ENCODE measurements at places on chromosomes 1 and 21. TPM values are rescaled to one million over a fixed set of nuclear protein-coding genes. Genes with fewer than 3 reads are reported as not detected.

The SAMSN1 gene
- 56.3 TPM for polyA plus RNA-seq

The CFHR4 gene
- polyA plus RNA-seq: not detected

The BGLAP gene
- polyA plus RNA-seq: not detected

The PM20D1 gene
- polyA plus RNA-seq: 1.4 TPM

The SLC25A34 gene
- polyA plus RNA-seq: not detected

The PHF13 gene
- 2.1 TPM for polyA plus RNA-seq

The SMYD2 gene
- 77.9 TPM for polyA plus RNA-seq

The HSPA13 gene
- polyA plus RNA-seq: 16.3 TPM

The NUF2 gene
- 0.67 TPM for polyA plus RNA-seq

DNA sequence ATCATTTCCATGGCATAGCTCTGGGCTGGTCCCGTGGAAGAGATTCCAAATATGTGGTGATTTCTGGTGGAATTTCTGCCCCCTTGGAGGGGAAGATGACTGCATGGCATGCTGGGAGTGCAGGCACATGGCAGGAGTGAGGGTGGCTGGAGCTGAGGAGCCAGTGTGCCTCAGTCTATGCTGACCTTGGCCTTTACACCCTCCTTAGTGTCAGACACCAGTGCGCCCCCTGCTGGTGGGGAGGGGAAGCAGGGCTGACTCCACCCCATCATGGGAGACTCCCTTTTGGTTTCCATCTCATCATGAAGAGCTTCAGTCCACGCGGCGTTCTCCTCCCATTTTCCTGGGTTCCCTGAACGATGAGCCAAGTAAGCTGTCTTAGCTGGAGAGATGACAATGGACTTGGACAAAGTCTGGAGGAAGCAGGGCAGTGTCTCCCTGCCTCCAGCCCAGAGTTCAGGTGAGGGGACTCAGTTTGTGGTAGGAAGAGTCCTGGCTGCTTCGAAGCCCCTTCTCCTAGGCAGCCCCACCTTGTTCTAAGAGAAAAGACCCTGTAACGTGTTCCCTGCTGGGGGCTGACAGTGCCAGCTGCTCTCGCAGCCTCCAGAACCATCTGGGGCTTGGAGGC lies 10.3 kb downstream of the ALX3 start:
- peaks cover 21% of the 10 kb centered on the region for H3K36me3 ChIP-seq
- peak; percentile 68 for DNase-seq
- no peaks in the 10 kb centered on the region for H3K4me1 ChIP-seq
- no peak overlapping the region for H3K27ac ChIP-seq
- H3K4me3 ChIP-seq: no peak overlapping the region

GRCh38 chr1:48776393-48777218 lies at the start of gene BEND5:
Gene BEND5 (minus strand): TSS chr1:48776891. CDS start chr1:48776831, 60 bp downstream.
- H3K36me3 ChIP-seq: no peaks in the 10 kb centered on the region
- no peaks in the 10 kb centered on the region for H3K4me1 ChIP-seq
- no peak within 1 kb of the TSS for H3K4me3 ChIP-seq

GRCh38 chr21:28111151-28111619 lies 881.5 kb downstream of the LTN1 start:
- H3K27me3 ChIP-seq: no peaks in the 10 kb centered on the region
- H3K4me3 ChIP-seq: no peak overlapping the region
- H3K4me1 ChIP-seq: no peaks in the 10 kb centered on the region
- no peak overlapping the region for H3K27ac ChIP-seq
- DNase-seq: no peak
- no peaks in the 10 kb centered on the region for H3K36me3 ChIP-seq

DNA sequence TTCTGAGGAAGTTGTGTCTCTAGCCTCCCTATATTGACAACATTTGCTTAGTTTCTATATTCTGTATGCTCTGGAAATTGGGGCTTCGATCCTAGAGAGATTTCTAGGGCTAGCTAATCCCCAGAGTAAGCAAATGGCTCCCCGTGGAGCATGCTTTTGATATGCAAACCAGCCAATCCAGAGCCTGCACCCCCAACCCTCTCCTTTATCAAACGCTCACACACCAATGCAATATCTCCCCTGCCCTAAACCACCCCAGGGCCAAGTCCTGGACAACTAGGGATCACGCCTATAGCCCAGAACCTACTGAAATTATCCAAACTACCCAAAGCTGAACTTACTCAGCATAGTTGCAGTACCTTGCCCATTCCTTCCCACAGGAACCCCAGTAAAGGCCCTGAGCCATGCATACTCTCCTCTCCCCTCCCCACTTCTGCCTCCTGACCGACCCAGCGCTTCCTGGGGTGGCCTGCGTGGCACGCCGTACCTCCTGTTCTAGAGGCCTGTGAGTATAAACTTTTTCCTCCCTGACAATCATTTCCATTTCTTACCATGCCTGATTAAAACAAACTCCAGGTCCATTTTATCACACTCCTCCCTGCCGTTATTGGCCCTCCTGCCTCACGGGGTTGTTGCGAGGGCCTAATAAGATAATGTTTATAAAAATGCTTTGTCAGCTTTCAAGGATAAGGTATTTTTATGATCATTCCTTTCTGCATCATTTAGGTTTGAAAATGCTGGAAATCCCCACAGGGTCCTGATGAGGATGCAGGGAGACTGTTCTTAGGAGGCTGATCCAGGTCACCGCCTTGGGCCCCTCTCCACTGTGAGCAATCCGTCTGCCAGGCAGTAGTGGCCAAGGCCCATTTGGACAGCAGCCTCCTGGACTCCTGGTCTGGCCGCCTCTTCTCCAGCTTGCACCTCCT lies 102.7 kb downstream of the TENT5C start:
- no peak overlapping the region for H3K4me3 ChIP-seq
- no peak overlapping the region for H3K27ac ChIP-seq
- no peak for DNase-seq

DNA sequence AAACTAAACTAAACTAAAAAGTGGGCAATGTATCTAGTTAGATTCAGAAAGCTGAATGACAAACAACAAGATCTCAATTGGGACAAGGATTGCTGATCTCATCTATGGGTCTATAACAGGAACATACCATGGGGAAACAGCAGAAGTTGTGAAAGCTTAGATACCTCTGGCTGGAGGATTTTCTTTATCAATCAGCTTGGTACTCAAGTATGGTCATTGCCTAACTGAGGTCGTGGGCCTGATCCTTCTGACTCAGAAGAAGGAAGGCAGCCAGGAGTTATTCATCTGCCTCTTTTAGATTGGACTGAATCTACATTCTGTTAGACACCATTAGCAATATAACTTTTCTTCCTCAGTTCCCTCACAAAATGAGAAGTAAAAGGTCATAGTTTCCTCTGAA lies 39.7 kb downstream of the DNTTIP2 start:
- no peak overlapping the region for H3K4me3 ChIP-seq
- DNase-seq: no peak
- peaks cover 7% of the 10 kb centered on the region for H3K4me1 ChIP-seq
- no peaks in the 10 kb centered on the region for H3K27me3 ChIP-seq
- no peak overlapping the region for H3K27ac ChIP-seq

- H3K4me3 ChIP-seq: no peak overlapping the region
- H3K4me1 ChIP-seq: no peaks in the 10 kb centered on the region
- no peaks in the 10 kb centered on the region for H3K27me3 ChIP-seq
- no peaks in the 10 kb centered on the region for H3K36me3 ChIP-seq
- no peak overlapping the region for H3K27ac ChIP-seq
- DNase-seq: no peak
These were observed 22.3 kb upstream of the PTGFR start for GRCh38 chr1:78468521-78468920.

GRCh38 chr1:225378880-225379279 lies 49.0 kb downstream of the LBR start:
- no peaks in the 10 kb centered on the region for H3K36me3 ChIP-seq
- H3K4me3 ChIP-seq: no peak overlapping the region
- no peaks in the 10 kb centered on the region for H3K27me3 ChIP-seq
- DNase-seq: no peak
- no peak overlapping the region for H3K27ac ChIP-seq

GRCh38 chr1:27569088-27569460 lies 34.9 kb downstream of the AHDC1 start:
- H3K4me1 ChIP-seq: peaks cover 21% of the 10 kb centered on the region
- DNase-seq: peak; percentile 21
- no peaks in the 10 kb centered on the region for H3K27me3 ChIP-seq
- H3K36me3 ChIP-seq: no peaks in the 10 kb centered on the region
- peak overlapping the region; percentile 60 for H3K27ac ChIP-seq

DNA sequence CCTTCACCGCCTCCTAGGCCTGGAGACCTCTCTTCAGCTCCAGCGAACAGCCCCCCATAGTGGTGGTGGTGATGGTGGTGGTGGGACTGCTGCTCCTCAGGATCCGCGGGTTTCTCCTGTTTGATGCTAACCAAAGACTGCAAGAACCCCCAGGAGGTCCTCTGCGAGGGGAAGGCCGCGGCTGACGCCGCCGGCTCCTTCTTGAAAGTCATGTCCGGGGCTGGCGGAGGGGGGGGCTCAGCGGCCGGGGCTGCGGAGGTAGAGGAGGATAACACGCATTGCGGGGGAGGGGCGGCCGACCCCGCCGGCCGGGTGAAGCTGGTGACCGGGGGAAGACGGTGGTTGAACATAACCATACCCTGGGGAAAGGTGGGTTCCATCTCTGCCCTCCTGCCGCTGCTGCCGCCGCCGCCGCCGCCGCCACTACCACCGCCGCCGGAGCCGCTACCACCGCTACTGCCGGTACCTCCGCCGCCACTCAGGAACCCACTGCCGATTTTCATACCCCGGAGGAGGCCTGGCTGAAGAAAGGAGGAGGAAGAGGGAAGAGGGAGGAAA lies 554 bp downstream of the ZNF281 start:
- peak overlapping the region; percentile 88 for H3K27ac ChIP-seq
- no peaks in the 10 kb centered on the region for H3K36me3 ChIP-seq
- no peaks in the 10 kb centered on the region for H3K27me3 ChIP-seq
- DNase-seq: no peak

GRCh38 chr1:116024626-116025025 lies 48.3 kb downstream of the SLC22A15 start:
- no peak overlapping the region for H3K4me3 ChIP-seq
- H3K27ac ChIP-seq: no peak overlapping the region
- DNase-seq: no peak
- no peaks in the 10 kb centered on the region for H3K36me3 ChIP-seq
- H3K4me1 ChIP-seq: no peaks in the 10 kb centered on the region

- no peaks in the 10 kb centered on the region for H3K36me3 ChIP-seq
- H3K4me3 ChIP-seq: no peak overlapping the region
- DNase-seq: no peak
These were observed 60.1 kb upstream of the ASB17 start for GRCh38 chr1:75992312-75992711.

- no peak for DNase-seq
- no peaks in the 10 kb centered on the region for H3K4me1 ChIP-seq
- no peak overlapping the region for H3K27ac ChIP-seq
- H3K27me3 ChIP-seq: no peaks in the 10 kb centered on the region
- H3K4me3 ChIP-seq: no peak overlapping the region
These were observed 34.5 kb downstream of the HMGB4 start for GRCh38 chr1:33898406-33898805.

- no peak for DNase-seq
- no peaks in the 10 kb centered on the region for H3K4me1 ChIP-seq
- no peak overlapping the region for H3K27ac ChIP-seq
- no peaks in the 10 kb centered on the region for H3K27me3 ChIP-seq
These were observed 105.7 kb downstream of the PRDM16 start for GRCh38 chr1:3174487-3175247.

DNA sequence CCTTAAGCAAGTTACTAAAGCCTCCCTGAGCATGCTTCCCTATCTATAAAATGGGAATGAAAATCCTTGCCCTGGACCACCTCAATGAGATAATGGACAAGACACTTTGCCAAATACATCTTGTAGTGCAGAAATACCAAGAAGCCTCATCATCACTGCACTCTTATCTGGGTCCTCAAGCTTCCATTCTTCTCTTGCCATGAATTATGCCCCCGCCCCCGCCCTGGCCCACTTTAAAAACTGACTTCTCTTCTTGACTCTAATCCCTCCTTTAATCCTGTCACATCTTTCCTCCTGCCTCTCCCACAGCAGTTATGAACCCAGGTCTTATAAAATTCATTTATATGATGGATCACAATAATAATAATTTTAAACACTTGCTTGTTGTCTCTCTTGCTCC lies 14.8 kb downstream of the ARHGEF11 start:
- no peak overlapping the region for H3K27ac ChIP-seq
- H3K27me3 ChIP-seq: no peaks in the 10 kb centered on the region

GRCh38 chr1:30172299-30172694 lies 551.1 kb downstream of the MATN1 start:
- H3K27me3 ChIP-seq: no peaks in the 10 kb centered on the region
- no peaks in the 10 kb centered on the region for H3K36me3 ChIP-seq
- no peaks in the 10 kb centered on the region for H3K4me1 ChIP-seq

DNA sequence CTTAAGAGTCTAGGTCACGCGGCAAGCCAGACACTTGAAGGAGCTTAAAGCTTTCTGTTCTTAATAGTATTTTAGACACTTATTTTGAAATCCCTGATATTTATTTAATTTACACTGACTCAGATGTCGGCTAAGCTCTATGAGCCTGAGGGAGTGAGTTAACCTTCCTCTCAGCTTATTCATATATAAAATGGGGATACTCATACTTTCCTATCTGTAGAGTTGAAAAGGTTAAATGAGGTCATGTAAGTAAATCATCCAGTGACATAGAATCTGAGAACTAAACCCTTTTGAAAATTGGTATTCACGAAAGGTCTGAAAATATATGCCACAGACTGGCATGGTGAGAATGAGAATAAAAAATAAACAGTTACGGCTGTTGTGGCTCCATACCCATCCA lies 1.4 kb upstream of the GPR161 start:
- peaks cover 15% of the 10 kb centered on the region for H3K4me1 ChIP-seq
- peaks cover 15% of the 10 kb centered on the region for H3K27me3 ChIP-seq
- no peaks in the 10 kb centered on the region for H3K36me3 ChIP-seq
- no peak for DNase-seq
- H3K27ac ChIP-seq: no peak overlapping the region
- H3K4me3 ChIP-seq: no peak overlapping the region

DNA sequence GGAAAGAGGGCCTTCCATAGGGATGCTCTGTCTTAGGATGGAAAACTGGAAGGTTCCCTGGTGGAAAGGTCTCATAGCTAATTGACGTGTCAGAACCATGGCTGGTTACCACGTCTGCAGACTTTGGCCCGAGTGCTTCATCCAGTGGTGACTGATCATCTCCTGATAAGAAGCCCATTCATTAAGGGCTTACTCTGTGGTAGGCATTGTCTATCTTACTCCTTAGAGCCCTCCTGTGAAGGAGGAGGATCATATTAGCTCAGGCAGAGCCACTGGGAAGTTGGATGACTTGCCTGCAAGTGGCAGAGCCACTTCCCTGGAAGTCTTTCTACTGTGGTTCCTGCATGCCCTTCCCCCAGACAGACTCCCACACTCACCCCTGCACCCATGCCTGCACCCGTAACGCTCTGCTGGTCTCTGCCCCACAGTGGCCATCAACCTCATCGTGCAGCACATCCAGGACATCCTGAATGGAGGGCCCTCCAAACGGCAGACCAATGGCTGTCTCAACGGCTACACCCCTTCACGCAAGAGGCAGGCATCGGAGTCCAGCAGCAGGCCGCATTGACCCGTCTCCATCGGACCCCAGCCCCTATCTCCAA lies 79.9 kb downstream of the UCK2 start:
- no peak for DNase-seq
- H3K4me3 ChIP-seq: no peak overlapping the region
- no peaks in the 10 kb centered on the region for H3K27me3 ChIP-seq
- H3K4me1 ChIP-seq: no peaks in the 10 kb centered on the region
- no peak overlapping the region for H3K27ac ChIP-seq

GRCh38 chr1:231931146-231931545 lies 304.6 kb downstream of the DISC1 start:
- no peak overlapping the region for H3K27ac ChIP-seq
- H3K36me3 ChIP-seq: no peaks in the 10 kb centered on the region
- H3K4me1 ChIP-seq: peaks cover 14% of the 10 kb centered on the region
- no peak overlapping the region for H3K4me3 ChIP-seq
- DNase-seq: no peak
- no peaks in the 10 kb centered on the region for H3K27me3 ChIP-seq
